ENCODE measurements at places on chromosomes 7 and 10. TPM values are rescaled to one million over a fixed set of nuclear protein-coding genes. Genes with fewer than 3 reads are reported as not detected.

Gene PON1
- total RNA-seq, result not detected

Gene ZNF503
- total RNA-seq, result 9.6 TPM

Gene GNB2
- 245 TPM for total RNA-seq

Gene OR2A1
- total RNA-seq, result not detected

Gene SEMA3C
- 77.1 TPM for total RNA-seq

Gene DEPP1
- total RNA-seq, result 7.4 TPM

Gene GIMAP6
- not detected for total RNA-seq

Gene TMEM254
- 12.1 TPM for total RNA-seq

Gene KLF14
- 0.14 TPM for total RNA-seq

Gene TMEM176B
- total RNA-seq, result not detected

Gene CTTNBP2
- total RNA-seq, result 2.0 TPM

Gene GPC2
- total RNA-seq, result 4.1 TPM

Gene LRRTM3
- total RNA-seq, result 0.06 TPM

Gene EZH2
- 26.5 TPM for total RNA-seq

Gene AOAH
- total RNA-seq, result 0.51 TPM
